Calu3 (cell line): ENCODE measurements at places on chromosomes 2 and 18. TPM values are rescaled to one million over a fixed set of nuclear protein-coding genes. Genes with fewer than 3 reads are reported as not detected.

GRCh38 chr2:48228345-48228684, 301.6 kb upstream of the STON1 start:
- no peak for DNase-seq
- no peak overlapping the region for H3K27ac ChIP-seq
- H3K4me1 ChIP-seq: no peaks in the 10 kb centered on the region
- H3K27me3 ChIP-seq: no peaks in the 10 kb centered on the region
- no peaks in the 10 kb centered on the region for H3K36me3 ChIP-seq
- H3K4me3 ChIP-seq: no peak overlapping the region

DNA sequence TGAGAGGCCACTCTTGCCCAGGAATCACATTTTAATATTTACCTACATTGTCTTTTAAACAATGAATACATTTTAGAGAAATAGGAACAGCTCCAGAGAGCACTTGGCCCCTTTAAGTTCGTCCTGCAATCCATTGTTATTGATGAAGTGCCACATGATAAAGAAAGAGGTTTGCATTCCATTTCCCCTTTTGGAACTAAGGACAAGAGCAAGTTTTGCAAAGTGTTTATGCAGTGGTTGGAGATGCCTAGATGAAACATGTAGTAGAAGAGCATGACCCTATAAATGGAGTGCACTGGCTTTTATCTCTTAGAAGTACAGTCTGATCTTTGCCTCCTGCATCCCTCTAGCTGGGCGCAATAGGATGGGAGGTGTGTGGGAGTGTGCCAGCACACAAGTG, 118.7 kb upstream of the CNTNAP5 start:
- H3K27ac ChIP-seq: no peak overlapping the region
- H3K4me1 ChIP-seq: no peaks in the 10 kb centered on the region
- no peaks in the 10 kb centered on the region for H3K36me3 ChIP-seq

GRCh38 chr2:22487541-22487940, 897.4 kb upstream of the KLHL29 start:
- no peak overlapping the region for H3K27ac ChIP-seq
- no peaks in the 10 kb centered on the region for H3K36me3 ChIP-seq
- H3K27me3 ChIP-seq: no peaks in the 10 kb centered on the region
- no peaks in the 10 kb centered on the region for H3K4me1 ChIP-seq

GRCh38 chr2:226664140-226664539, 135.5 kb downstream of the IRS1 start:
- H3K36me3 ChIP-seq: no peaks in the 10 kb centered on the region
- peaks cover 49% of the 10 kb centered on the region for H3K4me1 ChIP-seq
- no peak overlapping the region for H3K4me3 ChIP-seq
- no peaks in the 10 kb centered on the region for H3K27me3 ChIP-seq

The AQP12B gene
- not detected in 2 replicates for total RNA-seq

DNA sequence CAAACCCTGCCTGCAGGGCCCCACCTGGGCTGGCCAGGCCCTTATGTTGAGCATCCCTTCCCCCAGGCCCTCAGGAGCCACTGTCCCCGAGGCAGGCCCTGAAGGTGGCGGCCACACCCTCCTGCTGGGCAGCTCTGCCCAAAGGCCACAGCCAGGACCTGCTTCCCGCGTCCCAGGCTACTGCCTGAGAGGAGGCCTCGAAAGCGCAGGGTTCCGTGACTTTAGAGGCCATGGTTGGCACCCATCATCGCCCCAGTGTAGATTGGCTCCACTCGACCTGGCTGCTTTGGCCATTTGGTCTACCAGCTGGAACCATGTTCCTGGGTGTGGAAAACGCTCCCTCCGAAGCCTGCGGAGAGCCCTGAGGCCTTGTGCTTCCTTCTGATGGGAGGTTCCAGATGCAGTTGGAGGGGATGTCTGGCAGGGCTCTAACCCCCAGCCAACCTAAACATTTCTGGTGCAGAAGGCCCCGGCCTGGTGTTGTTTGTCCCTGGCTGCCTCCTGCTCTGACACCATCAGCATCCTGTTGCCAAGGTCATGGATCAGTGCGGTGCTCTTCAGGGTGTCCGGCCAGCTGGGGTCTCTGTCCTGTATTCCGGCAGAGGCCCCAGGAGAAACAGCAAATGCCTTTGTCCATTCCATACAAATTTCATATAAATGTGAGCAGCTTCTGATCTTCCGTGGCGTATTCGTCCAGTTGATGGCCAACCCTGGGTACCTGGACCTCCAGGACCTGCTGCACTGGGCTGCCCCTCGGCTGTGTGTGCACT, 14.7 kb downstream of the CAPN10 start:
- no peaks in the 10 kb centered on the region for H3K27me3 ChIP-seq
- no peak for DNase-seq
- H3K36me3 ChIP-seq: peaks cover 26% of the 10 kb centered on the region
- H3K4me1 ChIP-seq: peaks cover 15% of the 10 kb centered on the region
- no peak overlapping the region for H3K27ac ChIP-seq

GRCh38 chr2:169980001-169980400, 152.7 kb downstream of the UBR3 start:
- no peaks in the 10 kb centered on the region for H3K27me3 ChIP-seq
- no peak overlapping the region for H3K4me3 ChIP-seq
- H3K36me3 ChIP-seq: no peaks in the 10 kb centered on the region
- DNase-seq: no peak

The RANBP2 gene
- total RNA-seq: 64.9 and 67.9 TPM in 2 replicates

The ACMSD gene
- not detected in 2 replicates for total RNA-seq

DNA sequence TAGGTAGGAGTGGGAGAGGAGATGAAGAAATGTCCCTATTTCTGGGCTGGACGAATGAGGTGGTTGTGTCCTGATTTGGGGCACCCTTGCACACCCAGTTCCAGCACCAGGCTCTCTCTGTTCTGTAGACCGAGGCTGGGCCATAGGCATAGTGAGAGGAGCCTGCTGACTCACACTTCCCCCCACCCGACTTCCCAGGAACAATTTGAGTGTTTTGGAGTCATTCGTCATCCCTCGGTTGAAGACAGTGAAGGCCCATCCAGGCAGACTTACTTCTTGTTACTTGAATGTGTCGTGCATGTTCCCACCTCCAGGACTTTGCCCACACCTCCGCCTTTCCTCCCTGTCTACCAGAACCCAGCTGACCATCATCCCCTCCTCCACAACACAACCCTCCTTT, 179.1 kb downstream of the HAUS1 start:
- peaks cover 17% of the 10 kb centered on the region for H3K4me1 ChIP-seq
- no peak for DNase-seq
- H3K36me3 ChIP-seq: peaks cover 4% of the 10 kb centered on the region
- no peak overlapping the region for H3K4me3 ChIP-seq

DNA sequence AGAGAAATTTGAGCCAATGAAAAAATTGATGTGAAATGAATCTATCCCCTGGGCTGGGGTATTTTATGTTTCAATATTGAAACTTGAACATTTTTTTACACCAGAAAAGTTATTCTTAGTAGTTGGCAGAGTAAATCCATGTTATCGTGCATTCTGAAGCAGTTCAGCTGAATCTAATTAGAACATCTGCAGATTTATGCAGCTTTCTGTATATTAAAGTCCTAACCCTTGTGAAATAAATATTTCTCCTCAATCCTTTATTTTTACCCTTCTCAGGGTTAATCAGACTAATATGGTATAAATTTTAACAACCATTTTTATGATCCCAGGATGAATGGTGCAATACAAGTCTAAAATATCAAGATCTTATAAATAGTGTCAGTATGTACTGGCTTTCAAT, 69.5 kb downstream of the CDH20 start:
- H3K4me3 ChIP-seq: no peak overlapping the region
- H3K27ac ChIP-seq: no peak overlapping the region
- peaks cover 10% of the 10 kb centered on the region for H3K4me1 ChIP-seq
- no peaks in the 10 kb centered on the region for H3K27me3 ChIP-seq

GRCh38 chr2:233336541-233336940, 17.8 kb upstream of the DGKD start:
- no peaks in the 10 kb centered on the region for H3K36me3 ChIP-seq
- no peak for DNase-seq
- H3K27me3 ChIP-seq: peaks cover 54% of the 10 kb centered on the region

- H3K4me3 ChIP-seq: no peak overlapping the region
- DNase-seq: no peak
- H3K36me3 ChIP-seq: peaks cover 17% of the 10 kb centered on the region
- no peaks in the 10 kb centered on the region for H3K27me3 ChIP-seq
- peak overlapping the region; percentile 77 for H3K27ac ChIP-seq
- H3K4me1 ChIP-seq: peaks cover 41% of the 10 kb centered on the region
Observed at GRCh38 chr2:201402651-201403562, 45.8 kb upstream of the FLACC1 start.

The DPYSL5 gene
- total RNA-seq: 0.32 TPM in 1 of 2 replicates, not detected in the other

The KIDINS220 gene
- total RNA-seq: 33.6 and 35.4 TPM in 2 replicates

The SP3 gene
- total RNA-seq: 78.0 and 82.5 TPM in 2 replicates

- no peak overlapping the region for H3K27ac ChIP-seq
- H3K4me3 ChIP-seq: no peak overlapping the region
- no peak for DNase-seq
- H3K36me3 ChIP-seq: no peaks in the 10 kb centered on the region
Observed at GRCh38 chr2:83388804-83389203, 1070.3 kb downstream of the SUCLG1 start.

The SERPINB10 gene
- not detected in 2 replicates for total RNA-seq

The DNAJC10 gene
- total RNA-seq: 178 and 210 TPM in 2 replicates

DNA sequence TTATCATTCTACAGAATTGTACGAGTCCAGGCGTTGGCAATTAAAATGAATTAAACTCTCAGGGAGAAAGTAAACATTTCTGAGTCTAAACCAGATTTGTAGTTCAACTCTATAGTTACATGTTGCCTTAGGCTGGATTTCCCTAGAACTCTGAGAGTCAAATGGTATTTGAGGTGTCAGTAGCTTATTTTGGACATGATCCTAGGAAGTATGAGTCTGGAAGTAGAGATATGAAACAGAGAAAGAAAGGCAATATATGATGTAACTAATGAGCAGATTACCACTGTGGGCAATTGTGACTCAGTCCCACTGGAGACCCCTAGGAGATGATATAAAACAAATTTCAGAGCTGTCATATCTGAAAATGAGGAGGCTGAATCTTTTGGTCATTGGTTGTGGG, 199.1 kb upstream of the UBE2E3 start:
- DNase-seq: no peak
- H3K4me1 ChIP-seq: no peaks in the 10 kb centered on the region
- H3K4me3 ChIP-seq: no peak overlapping the region
- no peaks in the 10 kb centered on the region for H3K36me3 ChIP-seq

DNA sequence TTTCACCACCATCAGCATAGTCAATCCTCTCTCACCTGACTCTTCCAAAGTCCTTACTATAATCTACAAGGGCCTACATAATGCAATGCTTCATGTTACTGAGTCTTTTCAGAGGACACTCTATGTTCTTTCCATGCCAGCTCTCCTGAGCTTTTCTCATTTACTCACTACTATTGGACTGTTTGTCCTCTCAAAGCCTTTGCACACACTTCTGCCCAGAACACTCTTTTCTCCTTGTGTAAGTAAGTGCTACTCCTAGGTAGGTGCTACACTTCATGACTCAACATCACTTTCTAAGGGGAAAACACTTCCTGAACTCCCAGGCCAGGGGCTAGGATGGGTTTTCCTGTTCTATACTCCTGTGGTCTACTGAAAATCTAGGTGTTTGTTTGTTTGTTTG, 82.5 kb upstream of the GULP1 start:
- H3K4me3 ChIP-seq: no peak overlapping the region
- DNase-seq: no peak
- H3K27ac ChIP-seq: no peak overlapping the region
- no peaks in the 10 kb centered on the region for H3K27me3 ChIP-seq
- H3K4me1 ChIP-seq: no peaks in the 10 kb centered on the region
- no peaks in the 10 kb centered on the region for H3K36me3 ChIP-seq

The RAB17 gene
- total RNA-seq: 33.3 and 38.3 TPM in 2 replicates

DNA sequence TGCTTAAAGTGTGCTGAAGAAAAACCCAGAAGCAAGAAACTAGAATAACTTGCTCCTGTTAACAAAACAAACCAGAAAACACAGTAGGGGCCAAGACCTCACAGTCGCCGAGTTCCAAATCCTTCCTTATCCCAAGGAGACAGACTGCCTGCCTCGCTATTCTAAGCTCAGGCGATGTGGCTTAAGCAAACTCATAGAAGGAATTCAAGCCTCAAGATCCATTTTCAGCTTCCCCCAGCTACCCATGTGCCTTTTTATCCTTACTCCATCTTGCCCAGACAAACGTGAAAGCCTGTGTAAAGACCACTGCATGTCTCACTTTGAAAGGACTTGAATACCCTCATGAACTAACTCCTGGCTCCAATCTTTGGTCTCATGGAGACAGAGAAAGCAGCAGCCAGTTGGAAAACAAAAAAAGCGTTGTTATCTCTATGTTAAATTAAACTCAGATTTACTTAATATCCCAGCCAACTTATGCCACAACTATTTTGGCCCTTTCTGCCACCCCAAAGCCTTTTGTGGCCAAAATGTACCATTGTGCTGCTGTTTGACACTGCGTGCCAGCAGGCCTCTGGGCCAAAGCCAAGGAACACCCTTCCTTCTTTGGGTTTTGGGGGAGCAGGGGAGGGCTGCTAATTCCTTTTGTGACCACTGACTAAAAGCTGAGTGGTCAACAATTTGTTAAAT, 123.2 kb upstream of the FZD5 start:
- no peak for DNase-seq
- no peaks in the 10 kb centered on the region for H3K27me3 ChIP-seq
- H3K4me1 ChIP-seq: no peaks in the 10 kb centered on the region
- H3K4me3 ChIP-seq: no peak overlapping the region

The FBXO41 gene
- total RNA-seq: 15.0 and 16.1 TPM in 2 replicates

DNA sequence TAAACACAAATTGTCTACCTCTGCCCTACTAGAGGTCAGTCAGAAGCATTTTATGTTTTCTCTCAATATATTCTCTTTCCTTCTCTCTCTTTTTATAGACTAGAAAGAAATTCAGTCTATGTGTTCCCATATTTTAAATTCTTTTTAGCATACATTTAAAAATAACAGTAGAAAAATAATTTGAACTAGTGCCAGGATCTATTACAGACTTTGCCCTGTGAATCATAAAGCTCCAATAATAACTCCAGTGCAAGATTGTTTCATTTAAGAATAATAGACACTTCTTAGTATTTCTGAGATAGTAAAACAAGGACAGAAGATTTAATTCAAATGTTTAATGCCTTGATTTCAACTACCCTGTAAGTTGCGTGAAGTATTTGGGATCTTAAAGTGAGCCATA, 60.1 kb downstream of the ITGB6 start:
- H3K27me3 ChIP-seq: no peaks in the 10 kb centered on the region
- peak overlapping the region; percentile 9 for H3K4me3 ChIP-seq
- peaks cover 12% of the 10 kb centered on the region for H3K36me3 ChIP-seq

DNA sequence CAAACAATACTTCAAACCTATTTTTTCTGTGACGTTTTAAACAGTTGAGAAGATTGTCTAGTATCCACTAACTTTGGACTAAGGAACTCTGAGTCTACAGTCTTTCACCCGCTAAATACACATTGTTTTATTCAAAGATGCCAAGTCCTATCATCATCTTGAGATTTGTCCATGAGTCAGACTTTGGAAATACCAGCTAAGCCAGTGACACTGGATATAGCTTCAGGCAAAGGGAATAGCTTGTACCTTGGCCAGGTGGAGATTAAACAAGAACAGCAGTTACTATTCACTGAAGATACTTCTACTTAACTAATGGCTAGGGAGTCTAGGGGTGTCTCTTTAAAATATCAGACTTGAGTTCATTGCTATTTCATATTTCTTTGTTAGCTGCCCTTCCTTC, 137.5 kb downstream of the COMMD1 start:
- no peaks in the 10 kb centered on the region for H3K36me3 ChIP-seq
- no peaks in the 10 kb centered on the region for H3K4me1 ChIP-seq
- H3K27ac ChIP-seq: no peak overlapping the region
- H3K4me3 ChIP-seq: no peak overlapping the region
- no peaks in the 10 kb centered on the region for H3K27me3 ChIP-seq

The BCL11A gene
- 8.1 and 8.5 TPM in 2 replicates for total RNA-seq

GRCh38 chr18:79248495-79249060, 147.2 kb upstream of the NFATC1 start:
- H3K36me3 ChIP-seq: no peaks in the 10 kb centered on the region
- no peaks in the 10 kb centered on the region for H3K4me1 ChIP-seq
- no peak overlapping the region for H3K4me3 ChIP-seq
- no peak overlapping the region for H3K27ac ChIP-seq
- no peak for DNase-seq
